Activated gamma-delta T cell treated with Interleukin-2 at 50 U/mL for 16 hours (primary cell): ENCODE measurements at places on chromosomes 3 and 15.

DNA sequence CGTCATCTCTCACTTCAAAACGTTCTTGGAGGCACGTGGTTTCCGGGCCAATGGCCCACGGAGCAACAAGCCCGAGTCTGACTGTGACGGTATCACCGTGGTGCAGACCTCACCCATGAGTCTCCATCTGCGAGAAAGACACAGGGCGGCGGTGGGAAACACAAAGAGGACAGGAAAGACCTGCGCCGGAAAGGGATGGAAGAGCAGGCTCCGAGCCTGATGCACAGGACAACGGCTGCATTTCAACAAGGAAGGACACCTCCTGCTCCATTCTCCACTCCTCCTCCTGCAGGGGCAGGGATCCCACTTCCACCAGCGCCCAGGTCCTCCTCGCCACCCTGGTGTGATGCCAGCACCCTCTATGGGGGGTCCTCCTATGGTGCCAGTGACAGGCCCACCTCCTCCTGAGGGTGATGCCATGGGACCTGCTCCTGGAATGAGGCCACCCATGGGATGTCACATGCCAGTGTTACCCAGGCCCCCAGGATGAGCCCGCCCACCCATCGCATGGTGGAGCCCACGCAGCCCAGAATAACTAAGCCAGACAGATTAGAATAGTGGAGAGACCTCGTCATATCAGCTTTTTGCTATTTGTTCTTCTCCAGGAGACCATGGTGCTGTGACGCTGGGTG is 73.0 kb upstream of the PCSK6 start:
- DNase-seq: no peak

DNA sequence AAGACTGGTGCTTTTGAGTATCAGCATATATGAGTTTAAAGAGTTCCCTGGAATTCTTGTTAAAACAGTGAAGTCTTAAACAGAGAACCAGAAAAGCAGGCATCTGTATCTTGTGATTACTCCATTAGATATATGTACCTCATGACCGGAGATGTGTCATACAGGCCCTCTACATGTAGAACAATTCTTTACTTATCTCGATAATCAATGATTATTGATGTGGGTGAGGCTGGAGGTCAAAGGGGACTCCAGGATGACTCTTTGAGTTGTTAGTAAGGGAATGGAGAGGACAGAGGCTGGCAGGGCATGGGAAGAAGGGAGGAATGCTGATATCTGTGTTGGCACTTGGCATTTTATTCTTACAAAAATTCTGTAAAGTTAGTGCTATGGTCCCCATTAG is 155.7 kb downstream of the GAP43 start:
- no peak for DNase-seq

- DNase-seq: no peak
Measured at GRCh38 chr3:171711461-171712170, 98.7 kb downstream of the PLD1 start.

GRCh38 chr3:117556646-117557407 is 847.2 kb downstream of the TUSC7 start:
- no peak for DNase-seq

GRCh38 chr3:151686257-151686656 is 47.5 kb upstream of the AADACL2 start:
- DNase-seq: no peak

DNA sequence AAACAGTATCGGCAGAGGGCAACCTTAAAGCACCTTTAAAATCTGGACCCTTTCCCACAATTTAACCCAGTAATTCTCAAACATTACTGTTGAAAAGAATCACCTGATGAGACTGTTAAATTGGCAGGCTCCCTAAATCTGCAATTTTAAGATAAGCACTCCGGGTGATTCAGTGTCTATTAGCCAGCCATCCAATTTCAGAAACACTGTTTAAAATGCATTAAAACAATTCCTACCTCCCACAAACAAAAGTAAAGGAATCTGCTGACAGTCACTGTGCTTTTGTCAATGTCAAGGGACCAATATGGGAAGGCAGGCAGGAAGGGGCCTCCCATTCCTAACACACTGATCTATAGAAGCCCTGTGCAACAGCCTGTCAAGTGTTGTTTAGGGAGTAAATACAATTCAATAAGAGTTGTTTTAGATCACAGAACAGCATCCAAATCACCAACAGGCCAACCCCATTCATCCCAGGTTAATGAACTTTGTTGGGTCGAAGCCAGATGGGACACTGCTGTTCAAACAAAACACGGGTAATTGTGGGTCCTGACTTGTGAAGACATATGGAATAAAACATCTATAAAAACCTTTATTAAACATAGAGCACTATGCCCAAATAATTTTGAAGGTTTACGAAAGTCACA is 21.4 kb downstream of the SIAH2 start:
- no peak for DNase-seq
